SIG-M5 (cell line): ENCODE measurements at places on chromosomes 4 and X.

- DNase-seq, result no peak
Measured at GRCh38 chrX:1507511-1508463, 29.2 kb downstream of the P2RY8 start.

- DNase-seq, result no peak
Measured at GRCh38 chr4:32658019-32658418, 1937.8 kb downstream of the PCDH7 start.

- no peak for DNase-seq
Measured at GRCh38 chr4:25449270-25449669, 72.2 kb downstream of the ANAPC4 start.

- DNase-seq, result no peak
Measured at GRCh38 chr4:153335665-153336064, 8.8 kb upstream of the MND1 start.

- DNase-seq, result no peak
Measured at GRCh38 chr4:73005514-73005913, 64.0 kb downstream of the COX18 start.

GRCh38 chr4:66482186-66482585 lies 811.9 kb upstream of the EPHA5 start:
- DNase-seq, result no peak

DNA sequence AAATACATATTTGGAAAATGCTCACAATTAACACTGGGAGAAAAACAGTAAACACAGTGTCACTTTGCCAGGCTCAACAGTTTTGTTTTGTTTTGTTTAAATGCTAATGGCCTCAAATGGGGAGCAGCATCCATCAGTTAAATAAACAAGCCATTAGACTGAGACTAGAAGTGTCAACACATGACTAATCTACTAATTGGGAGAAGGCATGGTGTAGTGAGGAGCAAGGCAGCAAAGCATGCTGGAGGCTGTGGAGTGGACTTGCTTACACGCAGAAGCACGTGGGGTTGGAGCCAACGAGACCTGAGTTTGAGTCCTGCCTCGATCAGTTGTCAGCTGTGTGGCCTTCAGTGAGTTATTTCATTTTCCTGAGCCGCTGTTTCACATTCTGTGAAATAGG lies 29.0 kb downstream of the UTP14A start:
- no peak for DNase-seq

DNA sequence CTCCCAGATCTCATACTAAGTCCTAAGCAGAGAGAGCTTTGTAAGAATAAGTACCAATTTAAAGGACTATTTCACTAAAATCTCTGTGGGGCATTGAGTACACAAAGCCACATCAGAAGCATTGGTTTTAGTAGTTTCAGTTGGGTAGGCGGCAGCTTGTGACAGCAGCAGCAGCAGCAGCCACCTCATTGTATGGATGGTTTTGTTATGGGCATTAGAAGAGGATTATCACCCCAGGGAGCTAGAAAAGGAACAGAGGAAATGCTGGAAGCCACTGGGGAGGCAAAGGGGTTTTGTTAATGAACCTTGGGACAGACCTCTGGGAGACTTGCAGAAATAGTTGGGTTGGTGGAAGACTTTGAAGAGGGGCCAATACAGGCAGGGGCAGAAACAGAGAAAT lies 93.9 kb upstream of the FRMPD3 start:
- DNase-seq, result no peak

DNA sequence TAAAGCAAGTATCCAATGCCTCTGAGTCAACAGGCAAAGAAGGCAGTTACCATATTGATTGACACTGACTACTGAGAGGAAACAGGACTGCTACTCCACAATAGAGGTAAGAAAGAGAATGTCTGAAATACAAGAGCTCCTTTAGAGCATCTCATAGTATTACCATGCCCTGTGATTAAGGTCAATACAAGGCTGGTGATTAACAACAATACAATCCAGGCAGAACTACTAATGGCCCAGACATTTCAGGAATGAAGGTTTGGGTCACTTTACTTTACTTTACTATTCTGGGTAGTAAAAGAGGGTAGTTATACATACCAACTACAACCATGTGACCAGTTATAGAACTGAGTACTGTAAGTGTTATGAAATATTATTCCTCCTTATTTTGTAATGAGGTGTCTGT lies 44.5 kb downstream of the BRWD3 start:
- no peak for DNase-seq

GRCh38 chrX:70479247-70479921 lies 34.7 kb downstream of the DLG3 start:
- DNase-seq, result no peak

DNA sequence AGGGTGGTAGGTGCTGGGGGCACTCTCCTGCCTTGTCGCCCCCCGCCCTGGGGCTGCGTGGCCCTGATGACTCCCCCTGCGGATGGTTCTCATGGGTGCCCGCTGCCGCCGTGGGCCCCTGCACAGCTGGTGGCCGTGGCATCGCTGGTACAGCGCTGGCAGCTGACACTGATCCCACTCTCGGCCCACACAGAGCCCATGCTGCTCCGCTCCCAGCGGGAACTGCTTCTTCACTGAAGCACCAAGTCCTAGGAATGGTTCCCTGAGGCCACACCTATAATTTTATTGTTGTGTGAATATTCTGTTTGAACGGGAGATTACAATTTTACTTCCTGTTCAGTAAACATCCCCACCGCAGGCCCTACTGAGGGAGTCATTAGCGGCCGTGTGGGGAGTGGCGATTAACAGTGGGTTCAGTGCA lies 138.6 kb upstream of the NKX1-1 start:
- no peak for DNase-seq

- no peak for DNase-seq
Measured at GRCh38 chrX:150365990-150366911, 3.1 kb downstream of the MAMLD1 start.

DNA sequence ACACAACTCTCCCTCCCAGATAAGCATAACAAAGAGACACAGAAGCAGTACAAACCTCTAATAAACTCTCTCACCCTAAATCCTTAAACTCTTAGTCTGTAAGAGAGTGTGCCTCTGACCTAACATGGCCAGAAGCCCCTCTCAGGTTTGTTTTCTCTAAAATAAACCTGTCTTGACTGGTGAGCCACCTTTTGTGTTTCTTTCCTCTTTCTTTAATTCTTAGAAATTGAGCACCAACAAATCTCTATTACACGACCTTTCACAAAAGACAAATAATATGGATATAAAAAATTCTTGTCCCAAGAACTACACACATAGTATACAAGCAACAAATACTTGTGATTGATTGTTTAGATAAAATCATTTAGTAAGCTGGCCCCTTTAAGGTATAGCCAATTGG lies 573.7 kb downstream of the EPHA5 start:
- DNase-seq, result no peak

DNA sequence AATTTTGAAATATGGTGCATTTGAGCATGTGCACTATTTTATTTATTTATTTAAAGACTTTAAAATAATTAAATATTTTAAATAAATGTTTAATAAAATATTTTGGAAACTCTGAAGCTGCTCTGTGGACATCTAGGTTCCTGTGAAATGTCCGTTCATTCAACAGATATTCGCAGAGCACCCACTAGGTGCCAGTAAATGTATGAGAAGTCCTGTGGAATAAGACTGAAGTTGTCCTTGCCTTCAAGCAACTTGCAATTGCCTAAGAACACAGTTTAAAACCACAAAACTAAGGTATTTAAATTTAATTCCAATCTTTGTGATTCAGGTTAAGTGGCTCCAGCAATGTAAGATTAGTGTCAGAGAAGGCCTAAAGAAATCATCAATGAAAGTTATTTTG lies 306.7 kb downstream of the GBA3 start:
- DNase-seq, result no peak

GRCh38 chr4:82128355-82128754 lies 245.4 kb downstream of the HNRNPD start:
- no peak for DNase-seq

GRCh38 chr4:7333024-7333780 lies 101.5 kb downstream of the PSAPL1 start:
- no peak for DNase-seq

DNA sequence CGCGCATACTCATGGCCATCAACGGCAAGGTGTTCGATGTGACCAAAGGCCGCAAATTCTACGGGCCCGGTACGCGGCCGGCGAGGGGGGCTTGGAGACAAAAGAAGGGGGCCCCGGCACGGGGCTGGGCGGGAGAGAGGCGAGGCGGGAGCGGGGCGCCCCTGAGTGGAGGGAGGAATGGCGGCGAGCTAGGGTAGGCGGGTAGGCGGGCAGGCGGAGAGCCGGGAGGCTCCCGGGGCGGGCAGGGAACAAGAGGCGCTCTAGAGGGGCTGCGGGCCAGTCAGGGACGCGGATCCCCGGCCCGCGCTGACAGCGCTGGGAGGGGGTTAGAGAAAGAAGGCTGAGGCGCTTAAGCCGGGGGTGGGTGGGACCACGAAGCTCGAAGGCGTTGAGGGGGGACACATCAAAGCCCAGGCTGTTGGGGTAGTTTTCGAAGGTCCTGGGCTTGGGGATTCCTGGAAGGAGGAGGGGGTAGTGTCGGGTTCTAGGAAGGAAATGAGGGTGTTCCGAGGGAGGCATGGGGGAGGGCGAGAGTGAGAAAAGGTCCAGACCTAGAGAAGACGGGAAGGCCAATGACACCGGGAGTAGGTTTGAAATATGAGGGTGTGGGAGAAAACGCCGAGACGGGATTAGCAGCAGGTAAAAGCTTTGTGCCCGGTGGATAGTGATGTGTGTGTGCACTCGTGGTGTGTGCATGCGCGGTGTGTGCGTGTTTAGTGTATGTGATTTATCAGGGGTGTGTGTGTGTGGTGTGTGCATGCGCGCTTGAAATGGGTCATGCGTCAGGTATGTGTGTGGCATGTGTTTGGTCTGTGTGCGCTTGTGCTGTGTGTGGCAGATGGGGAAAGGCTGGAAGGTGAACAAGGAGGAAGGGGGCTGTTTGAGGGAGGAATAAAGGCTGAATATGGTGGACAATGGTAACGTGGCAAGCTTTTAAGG lies 807 bp downstream of the PGRMC1 start:
- DNase-seq, result no peak

- DNase-seq, result no peak
Measured at GRCh38 chr4:139642364-139642763, 23.3 kb upstream of the MGST2 start.

DNA sequence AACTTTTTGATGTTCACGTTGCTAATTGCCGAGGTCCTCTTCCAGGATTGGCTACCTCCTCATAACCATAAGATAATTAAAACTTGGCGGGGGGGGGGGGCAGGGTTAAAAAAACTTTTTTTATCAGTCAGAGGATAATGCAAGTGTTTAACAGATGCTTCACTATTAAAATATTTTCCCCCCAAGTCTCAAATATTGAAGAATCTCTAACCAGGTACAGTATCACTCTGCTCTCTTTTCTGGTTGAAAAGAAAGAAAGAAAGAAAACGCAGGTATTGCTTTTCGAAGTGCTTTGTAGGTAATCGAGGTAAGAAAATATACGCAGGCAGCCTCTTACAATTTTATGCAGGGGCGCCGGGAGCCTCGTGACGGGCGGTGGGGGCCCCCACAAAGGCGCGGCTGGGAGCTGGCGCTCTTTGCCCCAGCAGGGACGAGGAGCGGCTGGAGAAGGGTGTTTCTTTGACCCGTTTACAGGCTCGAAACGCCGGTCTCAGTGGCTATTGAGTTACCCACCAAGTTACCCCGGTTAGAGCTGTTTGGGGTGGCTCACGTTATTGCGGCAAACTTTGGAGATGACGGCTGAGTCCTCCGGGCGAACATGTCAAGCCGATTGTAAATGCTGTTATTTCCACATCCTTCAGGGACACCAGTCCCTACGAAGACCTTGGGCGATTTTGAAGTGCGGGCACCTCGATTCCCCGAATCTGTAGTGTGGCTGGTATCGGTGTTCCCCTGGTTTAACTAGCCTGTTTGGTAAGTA lies 477 bp upstream of the HAND2 start:
- no peak for DNase-seq

GRCh38 chr4:84578540-84579402 lies 4.2 kb upstream of the CDS1 start:
- no peak for DNase-seq

- no peak for DNase-seq
Measured at GRCh38 chr4:137124278-137124932, 407.9 kb downstream of the PCDH18 start.

GRCh38 chr4:127503111-127503510 lies 129.6 kb upstream of the INTU start:
- no peak for DNase-seq

GRCh38 chr4:169143335-169143734 lies 127.4 kb downstream of the SH3RF1 start:
- DNase-seq, result no peak

DNA sequence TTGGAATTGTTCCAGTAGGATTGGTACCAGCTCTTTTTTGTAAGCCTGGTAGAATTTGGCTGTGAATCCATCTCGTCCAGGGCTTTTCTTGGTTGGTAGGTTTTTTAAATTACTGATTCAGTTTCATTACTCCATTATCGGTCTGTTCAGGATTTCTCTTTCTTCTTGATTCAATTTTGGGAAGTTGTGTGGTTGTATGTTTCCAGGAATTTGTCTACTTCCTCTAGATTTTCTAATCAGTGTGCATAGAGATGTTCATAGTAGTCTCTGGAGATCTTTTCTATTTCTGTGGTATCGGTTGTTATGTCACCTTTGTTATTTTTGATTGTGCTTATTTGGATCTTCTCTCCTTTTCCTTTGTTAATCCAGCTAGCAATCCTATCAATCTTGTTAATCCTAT lies 248.7 kb downstream of the ARHGAP10 start:
- DNase-seq, result no peak

- DNase-seq, result no peak
Measured at GRCh38 chrX:101219864-101220346, 319 bp downstream of the DRP2 start.

DNA sequence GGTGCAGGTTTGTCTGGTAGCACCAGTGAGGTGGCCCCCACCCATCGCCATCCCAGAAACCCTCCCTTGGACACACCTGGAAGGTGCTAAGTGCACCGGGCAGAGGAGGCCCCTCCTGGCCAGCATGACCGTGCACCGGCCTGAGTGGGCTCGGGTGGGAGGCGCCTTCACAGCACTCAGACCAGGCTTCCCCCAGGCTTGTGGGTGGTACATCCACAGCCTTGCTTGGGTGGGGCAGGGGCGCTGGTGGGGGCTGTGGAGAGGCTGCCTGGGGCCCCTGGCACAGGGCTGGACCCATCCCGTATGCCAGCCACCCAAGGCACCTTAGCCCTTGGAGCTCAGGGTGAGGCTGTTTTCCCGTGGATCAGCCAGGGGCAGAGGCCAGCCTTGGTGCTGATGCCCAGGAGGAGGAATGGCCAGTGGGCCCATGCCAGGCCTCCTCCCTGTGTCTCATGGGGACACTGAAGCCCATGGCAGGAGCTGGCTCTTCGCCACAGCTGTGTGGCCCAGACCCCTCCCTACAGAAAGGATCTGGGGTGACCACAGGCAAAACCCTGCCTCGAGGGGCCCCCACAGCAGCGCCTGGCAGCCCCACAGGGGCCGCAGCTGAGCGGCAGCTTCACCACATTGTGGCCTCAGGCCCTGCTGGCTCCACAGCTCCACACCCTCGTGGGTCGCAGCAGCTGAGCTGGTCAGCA lies 21.4 kb downstream of the NKX1-1 start:
- no peak for DNase-seq

DNA sequence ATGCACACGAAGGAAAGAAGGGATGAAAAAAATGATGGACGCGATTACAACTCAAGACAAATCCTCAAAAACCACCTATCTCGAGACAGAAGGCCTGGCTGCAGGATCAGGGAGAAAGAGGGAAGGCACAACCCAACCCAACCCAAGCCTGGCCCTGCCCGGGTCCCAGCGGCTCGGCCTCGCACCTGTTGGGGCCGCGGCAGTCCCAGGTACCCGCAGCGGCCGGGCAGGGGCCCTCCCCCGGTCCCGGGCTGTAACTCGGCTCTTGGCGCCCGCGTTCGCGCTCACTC lies 464 bp downstream of the RASGEF1B start:
- no peak for DNase-seq

GRCh38 chr4:96603641-96604040 lies 763.7 kb downstream of the PDHA2 start:
- DNase-seq, result no peak

GRCh38 chr4:17024425-17024824 lies 126.0 kb upstream of the LDB2 start:
- DNase-seq, result no peak
